ENCODE measurements at places on chromosomes 16 and 17. TPM values are rescaled to one million over a fixed set of nuclear protein-coding genes. Genes with fewer than 3 reads are reported as not detected.

CES5A gene
- total RNA-seq, result not detected

TSPOAP1 gene
- total RNA-seq, result not detected

FTSJ3 gene
- 67.0 TPM for total RNA-seq

EME1 gene
- total RNA-seq, result 2.9 TPM

ALDH3A2 gene
- total RNA-seq, result 57.2 TPM

FAM117A gene
- 7.0 TPM for total RNA-seq

All from bladder microvascular endothelial cell (primary cell).